K562 (cell line): ENCODE measurements at places on chromosomes 12 and 14. TPM values are rescaled to one million over a fixed set of nuclear protein-coding genes. Genes with fewer than 3 reads are reported as not detected.

GRCh38 chr12:64538121-64538520, 72.2 kb upstream of the RASSF3 start:
- H3K27me3 ChIP-seq = peaks cover 9% of the 10 kb centered on the region
- H3K4me1 ChIP-seq = no peaks in the 10 kb centered on the region
- H3K4me3 ChIP-seq = no peak overlapping the region
- H3K27ac ChIP-seq = no peak overlapping the region
- no peaks in the 10 kb centered on the region for H3K36me3 ChIP-seq

The DNAI7 gene
- polyA plus RNA-seq = 0.76 TPM in 1 of 2 replicates, not detected in the other

The SYT1 gene
- not detected in 2 replicates for polyA plus RNA-seq

- no peak overlapping the region for H3K4me3 ChIP-seq
- H3K4me1 ChIP-seq = peaks cover 11% of the 10 kb centered on the region
- no peak overlapping the region for H3K27ac ChIP-seq
- no peaks in the 10 kb centered on the region for H3K36me3 ChIP-seq
- peaks cover 54% of the 10 kb centered on the region for H3K27me3 ChIP-seq
- DNase-seq = peak; percentile 64
Observed at GRCh38 chr12:53696285-53696654, 20.4 kb upstream of the ATP5MC2 start.

DNA sequence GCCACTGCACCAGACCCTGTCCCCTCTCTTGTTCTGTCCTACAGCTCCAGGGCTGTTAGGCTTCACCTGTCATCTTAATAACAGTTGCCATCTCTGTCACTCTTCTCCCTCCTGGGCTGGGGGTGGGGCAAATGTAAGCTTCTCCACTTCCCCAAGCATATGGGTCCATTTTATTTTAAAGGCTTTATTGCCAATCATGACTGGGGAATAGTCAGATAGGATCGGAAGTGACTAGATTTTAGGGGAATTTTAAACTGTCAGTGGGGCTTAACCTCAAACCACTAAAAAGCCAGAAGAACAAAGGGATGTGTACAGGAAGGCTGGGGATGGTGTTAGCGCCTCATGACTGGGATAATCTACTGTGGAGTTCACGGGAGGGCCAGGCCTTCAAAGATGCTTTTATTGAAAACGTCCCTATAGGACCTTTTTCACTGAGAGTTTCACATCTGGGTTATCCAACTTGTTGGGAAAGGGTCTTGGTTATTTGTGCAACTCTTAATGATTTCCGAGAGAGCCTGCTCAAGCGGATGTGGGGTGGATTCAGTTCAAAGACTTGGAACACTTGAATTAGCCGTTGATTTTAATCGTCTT, 41.6 kb downstream of the CHST11 start:
- peaks cover 5% of the 10 kb centered on the region; the same call in 1 of the 2 replicates for H3K4me1 ChIP-seq
- peaks cover 18% of the 10 kb centered on the region; the same call in 2 of the 3 replicates for H3K36me3 ChIP-seq
- no peak overlapping the region for H3K27ac ChIP-seq

The PRH2 gene
- polyA plus RNA-seq = 0.81 TPM in 1 of 2 replicates, not detected in the other

DNA sequence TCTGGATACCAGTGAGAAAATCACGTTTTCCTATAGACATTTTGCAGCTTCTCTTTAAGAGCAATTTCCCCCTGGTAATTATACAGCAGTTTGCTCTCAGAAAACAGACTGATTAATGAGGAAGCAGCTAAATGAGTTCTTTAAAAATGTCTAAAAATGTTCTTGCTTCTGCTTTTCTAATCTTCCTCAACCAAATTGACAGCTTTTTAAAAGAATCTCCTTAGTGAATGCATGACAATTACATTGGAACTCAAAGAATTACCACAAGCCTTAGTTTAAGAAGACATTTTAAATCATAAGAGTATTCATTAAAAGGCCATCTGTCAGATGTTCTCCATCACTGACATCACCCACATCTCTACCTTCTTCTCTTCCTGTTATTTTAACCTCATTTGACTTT, 135.8 kb upstream of the PLXNC1 start:
- no peak for DNase-seq
- H3K27me3 ChIP-seq = no peaks in the 10 kb centered on the region
- no peaks in the 10 kb centered on the region; the same call in 1 of the 2 replicates for H3K4me1 ChIP-seq
- H3K4me3 ChIP-seq = no peak overlapping the region
- no peaks in the 10 kb centered on the region for H3K36me3 ChIP-seq

DNA sequence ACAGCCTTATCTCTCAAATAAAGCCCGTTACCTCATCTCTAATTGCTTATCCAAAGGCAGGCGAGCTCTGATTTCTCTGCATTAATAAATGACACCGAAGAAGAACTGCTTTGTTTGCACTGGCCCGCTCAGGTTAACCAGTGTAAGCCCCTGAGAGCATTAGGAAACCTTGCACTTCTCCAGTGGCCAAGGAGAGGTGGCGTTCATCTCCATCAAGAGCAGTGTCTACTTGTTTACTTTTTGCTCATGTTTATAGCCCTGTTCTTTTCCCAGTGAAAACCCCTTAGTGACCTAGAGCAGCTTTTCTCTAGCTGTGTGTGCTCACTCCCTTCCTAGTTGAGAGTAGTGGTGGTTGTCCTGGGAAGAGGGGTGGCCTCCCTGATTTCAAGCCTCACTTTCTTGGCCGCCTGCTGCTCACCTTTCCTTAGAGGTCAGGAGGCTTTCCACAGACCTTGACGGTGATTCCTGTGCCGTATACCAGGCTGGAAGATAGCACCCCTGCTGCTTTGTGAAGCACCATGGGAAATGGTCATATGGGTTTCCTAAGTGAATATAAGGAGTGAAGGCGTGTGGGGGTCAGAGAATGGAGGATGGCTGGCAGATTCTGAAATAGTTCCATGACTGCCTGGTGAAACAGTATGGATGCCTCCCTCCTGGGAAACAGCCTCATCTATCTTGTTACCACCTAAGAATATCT, 16.6 kb downstream of the FBXW8 start:
- no peak overlapping the region for H3K4me3 ChIP-seq
- no peak for DNase-seq
- peaks cover 12% of the 10 kb centered on the region; the same call in 2 of the 3 replicates for H3K36me3 ChIP-seq
- no peaks in the 10 kb centered on the region for H3K27me3 ChIP-seq

GRCh38 chr14:20482382-20482781, 13.2 kb downstream of the PNP start:
- no peaks in the 10 kb centered on the region for H3K27me3 ChIP-seq
- H3K27ac ChIP-seq = peak overlapping the region; percentile 59; the same call in 2 of the 3 replicates
- H3K4me3 ChIP-seq = no peak overlapping the region
- H3K36me3 ChIP-seq = peaks cover 15% of the 10 kb centered on the region; the same call in 1 of the 3 replicates

DNA sequence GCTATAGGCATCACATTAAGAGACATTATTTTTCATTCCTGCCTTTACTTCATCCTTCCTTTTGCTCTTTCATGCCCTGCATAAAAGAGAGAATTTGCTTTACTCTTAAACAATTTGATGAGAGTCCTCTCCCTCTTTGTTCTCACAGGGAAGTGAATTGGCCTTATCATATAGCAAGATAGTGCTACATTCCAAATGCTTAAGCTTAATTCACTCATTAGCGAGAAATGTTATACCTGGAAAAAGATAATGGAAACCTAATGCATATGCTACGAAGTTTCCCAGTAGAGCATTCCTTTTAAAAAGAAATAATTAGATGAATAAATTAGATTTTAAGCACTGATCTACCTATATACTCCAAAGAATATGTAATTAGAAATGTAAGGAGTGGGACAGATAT, 798.8 kb downstream of the C12orf50 start:
- no peak for DNase-seq
- H3K4me1 ChIP-seq = no peaks in the 10 kb centered on the region
- no peak overlapping the region for H3K27ac ChIP-seq
- no peak overlapping the region for H3K4me3 ChIP-seq
- H3K36me3 ChIP-seq = no peaks in the 10 kb centered on the region
- no peaks in the 10 kb centered on the region for H3K27me3 ChIP-seq

DNA sequence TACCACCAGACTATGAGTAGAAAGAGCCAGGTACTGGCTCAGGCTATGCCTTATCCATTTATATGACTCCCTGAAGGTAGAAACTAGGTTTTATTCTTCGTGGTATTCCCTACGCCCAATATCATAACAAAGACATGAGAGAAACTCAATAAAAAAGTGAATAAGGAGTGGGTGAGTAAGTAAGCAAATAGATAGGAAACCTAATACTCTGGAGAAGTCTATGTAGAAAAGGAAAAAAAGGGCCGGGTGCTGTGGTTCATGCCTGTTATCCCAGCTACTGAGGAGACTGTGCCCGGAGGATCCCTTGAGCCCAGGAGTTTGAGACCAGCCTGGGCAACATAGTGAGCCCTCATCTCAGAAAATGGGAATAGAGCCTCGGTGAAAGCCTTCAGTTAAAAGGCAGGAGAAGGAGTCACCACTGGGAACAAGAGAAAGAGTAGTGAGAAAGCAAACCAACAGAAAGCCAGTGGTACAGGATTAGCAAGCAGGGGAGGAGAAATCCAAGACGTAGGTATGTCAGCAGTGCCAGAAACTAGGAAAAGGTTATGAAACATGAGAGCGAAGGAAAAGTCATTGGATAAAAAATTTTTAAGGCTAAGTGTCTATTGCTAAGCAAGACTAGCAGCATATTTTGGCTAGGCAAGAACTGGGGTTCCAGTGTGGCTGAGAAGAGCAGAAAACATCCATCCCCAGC, 6.0 kb upstream of the OR6J1 start:
- H3K4me3 ChIP-seq = no peak overlapping the region
- no peak overlapping the region for H3K27ac ChIP-seq
- H3K4me1 ChIP-seq = no peaks in the 10 kb centered on the region; the same call in 1 of the 2 replicates
- no peaks in the 10 kb centered on the region for H3K36me3 ChIP-seq
